Stimulated activated CD8-positive, alpha-beta memory T cell treated with anti-CD3 and anti-CD28 coated beads, Interleukin-4, amount 100 ng/mL, for 24 hours (primary cell): ENCODE measurements at places on chromosomes 1 and 21.

GRCh38 chr1:153790966-153791647 lies 15.9 kb downstream of the SLC27A3 start:
- no peak for DNase-seq

- DNase-seq, result no peak
Measured at GRCh38 chr1:153032677-153033308, 1.8 kb downstream of the SPRR1B start.

GRCh38 chr1:10693497-10694273 lies 102.8 kb downstream of the CASZ1 start:
- peak; percentile 19 for DNase-seq

GRCh38 chr1:86064899-86065298 lies 91.7 kb downstream of the COL24A1 start:
- no peak for DNase-seq

DNA sequence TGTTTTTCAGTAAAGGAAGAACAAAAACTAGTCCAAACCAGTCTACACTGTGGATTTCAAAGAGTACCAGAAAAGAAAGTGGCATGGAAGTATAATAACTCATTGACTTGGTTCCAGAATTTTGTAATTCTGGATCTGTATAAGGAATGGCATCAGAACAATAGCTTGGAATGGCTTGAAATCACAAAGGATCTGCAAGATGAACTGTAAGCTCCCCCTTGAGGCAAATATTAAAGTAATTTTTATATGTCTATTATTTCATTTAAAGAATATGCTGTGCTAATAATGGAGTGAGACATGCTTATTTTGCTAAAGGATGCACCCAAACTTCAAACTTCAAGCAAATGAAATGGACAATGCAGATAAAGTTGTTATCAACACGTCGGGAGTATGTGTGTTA lies 21.3 kb downstream of the CHODL start:
- DNase-seq, result no peak

- no peak for DNase-seq
Measured at GRCh38 chr1:115771847-115772457, 3.4 kb upstream of the CASQ2 start.

- DNase-seq, result no peak
Measured at GRCh38 chr1:225654277-225654597, 1.3 kb upstream of the ENAH start.

- DNase-seq, result no peak
Measured at GRCh38 chr21:23475281-23476219, 2131.7 kb downstream of the MRPL39 start.

- no peak for DNase-seq
Measured at GRCh38 chr1:43879414-43879813, 54.2 kb upstream of the ARTN start.

DNA sequence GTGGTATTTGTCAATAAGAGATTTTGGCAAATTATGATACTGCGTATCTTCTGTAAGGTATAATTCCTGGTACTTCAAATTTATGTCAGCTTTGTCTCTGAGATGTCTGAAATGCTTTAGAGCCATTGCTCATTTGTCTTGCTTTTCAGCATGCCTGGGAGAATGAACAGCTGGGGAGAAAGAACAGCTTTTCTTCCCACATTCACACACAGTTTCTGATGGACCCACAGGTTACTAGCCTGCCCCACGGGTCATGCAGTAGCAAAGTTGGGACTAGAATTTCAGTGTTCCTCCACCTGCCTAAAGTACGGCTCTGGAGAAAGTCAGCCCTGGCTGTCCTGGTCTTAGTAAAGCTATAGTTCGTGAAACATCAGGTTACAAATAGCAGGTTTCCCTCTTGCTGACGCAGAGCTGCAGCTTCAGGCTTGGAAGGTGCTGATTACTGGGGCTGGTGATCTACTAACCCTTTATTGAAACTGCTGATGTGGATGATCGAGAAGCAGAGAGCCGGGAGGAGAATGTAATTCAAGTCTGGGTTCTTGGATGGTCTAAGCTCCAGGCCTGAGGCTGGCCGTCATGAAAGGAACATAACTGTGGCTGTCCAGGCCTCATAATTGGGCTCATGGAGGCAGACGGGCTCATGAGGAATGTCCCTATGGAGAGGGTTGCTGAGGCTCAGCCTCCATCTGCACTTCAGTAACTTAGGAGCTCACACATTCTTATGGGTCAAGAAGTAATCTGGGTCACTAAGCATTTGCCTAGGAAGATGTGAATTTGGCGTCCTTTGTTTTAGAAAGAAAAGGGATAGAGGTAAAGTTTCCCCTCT lies 12.4 kb downstream of the GALNT2 start:
- DNase-seq, result no peak

DNA sequence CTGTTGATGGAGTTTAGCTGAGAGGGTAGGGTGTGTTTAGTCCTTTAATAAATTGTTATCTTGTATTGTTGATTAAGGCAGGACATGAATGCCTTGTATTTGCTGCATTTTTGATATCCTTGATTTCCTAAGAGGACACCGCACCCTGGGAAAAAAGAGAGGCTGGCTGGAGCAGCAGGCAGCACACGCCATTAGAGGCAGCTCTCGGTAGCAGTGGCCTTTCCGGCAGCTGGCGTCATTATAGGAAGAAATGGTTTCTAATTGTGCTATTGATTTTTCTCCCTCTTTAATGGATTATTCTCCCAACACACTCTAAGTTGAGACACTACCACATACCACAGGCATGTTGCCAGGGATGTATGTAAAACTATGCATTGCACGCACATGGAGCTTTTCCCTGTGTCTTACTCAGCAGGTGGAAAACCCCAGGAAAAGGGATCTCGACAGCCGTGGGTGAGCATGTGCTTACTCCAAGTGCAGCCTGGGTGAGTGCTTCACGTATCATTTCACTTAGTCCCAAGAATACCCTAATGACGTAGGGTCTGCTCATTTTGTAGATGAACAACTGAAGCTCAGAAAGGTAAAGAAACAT lies 440.4 kb upstream of the RUNX1 start:
- DNase-seq, result no peak
